ENCODE measurements at places on chromosomes 11 and 22.

DNA sequence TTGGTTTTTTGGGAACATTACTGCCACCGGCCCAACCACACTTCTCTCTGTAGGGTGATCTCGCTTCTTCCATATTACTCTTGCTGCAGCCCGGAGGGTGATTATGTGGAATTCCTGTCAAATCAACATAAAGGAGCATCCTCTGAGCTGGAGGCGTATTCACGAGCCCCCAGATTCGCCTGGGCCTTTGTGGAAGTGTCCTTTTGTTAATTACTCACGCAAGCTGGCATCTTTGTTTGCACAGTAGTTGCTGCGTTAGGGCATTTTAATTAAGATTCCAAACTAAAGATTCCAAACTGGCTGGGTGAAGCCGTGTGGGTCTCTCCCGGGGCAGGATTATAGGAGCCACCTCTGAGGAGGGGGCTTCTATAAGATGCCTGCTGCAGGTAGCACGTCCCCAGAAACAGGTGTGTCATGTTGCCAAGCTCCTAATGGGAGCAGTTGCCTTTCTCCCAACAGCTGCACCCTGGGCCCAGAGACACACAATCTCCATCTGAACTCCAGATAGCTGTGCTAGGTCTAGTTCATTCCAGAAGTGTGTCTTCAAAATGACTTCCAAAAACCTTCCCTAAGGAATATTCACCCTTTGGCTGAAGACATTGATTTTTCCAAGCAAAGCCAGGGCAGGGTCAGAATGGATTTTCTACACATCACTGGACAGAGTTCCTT is 40.9 kb downstream of the SHISAL1 start:
- no peak for DNase-seq

- DNase-seq, result no peak
These were observed 27.5 kb upstream of the OR9I1 start for GRCh38 chr11:58152781-58153180.

- DNase-seq, result no peak
These were observed at the start of gene CAVIN3 for GRCh38 chr11:6320411-6321155. CAVIN3 (minus strand) TSS chr11:6320501; CDS start chr11:6320476, 25 bp downstream.

GRCh38 chr11:28964811-28965210 is 856.6 kb downstream of the METTL15 start:
- no peak for DNase-seq

- DNase-seq, result no peak
These were observed 1.7 kb downstream of the TM7SF2 start for GRCh38 chr11:65113361-65113756.

- DNase-seq, result no peak
These were observed 45.4 kb downstream of the KCNC1 start for GRCh38 chr11:17779861-17780594.

DNA sequence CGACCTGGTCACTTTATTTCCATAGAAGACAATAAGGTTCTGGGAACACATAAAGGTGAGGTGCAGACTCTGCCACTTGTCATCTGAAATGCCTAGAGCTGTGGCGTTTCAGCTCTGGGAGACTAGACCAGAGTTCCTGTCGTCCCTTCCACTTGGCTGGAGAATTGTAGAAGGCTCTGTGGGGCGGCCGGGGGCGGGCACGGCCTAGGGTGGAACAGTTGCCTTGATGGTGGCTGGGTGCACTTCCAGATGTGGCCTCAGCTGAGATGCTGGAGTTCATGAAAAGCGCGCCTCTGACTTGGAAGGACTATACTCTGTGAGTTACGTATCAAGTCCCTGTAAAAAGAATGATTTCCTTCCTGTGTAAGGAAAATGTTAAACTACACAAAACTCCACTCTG is 16.8 kb downstream of the TRMU start:
- DNase-seq, result no peak

GRCh38 chr11:83612891-83613766 is 327.0 kb upstream of the CCDC90B start:
- no peak for DNase-seq

DNA sequence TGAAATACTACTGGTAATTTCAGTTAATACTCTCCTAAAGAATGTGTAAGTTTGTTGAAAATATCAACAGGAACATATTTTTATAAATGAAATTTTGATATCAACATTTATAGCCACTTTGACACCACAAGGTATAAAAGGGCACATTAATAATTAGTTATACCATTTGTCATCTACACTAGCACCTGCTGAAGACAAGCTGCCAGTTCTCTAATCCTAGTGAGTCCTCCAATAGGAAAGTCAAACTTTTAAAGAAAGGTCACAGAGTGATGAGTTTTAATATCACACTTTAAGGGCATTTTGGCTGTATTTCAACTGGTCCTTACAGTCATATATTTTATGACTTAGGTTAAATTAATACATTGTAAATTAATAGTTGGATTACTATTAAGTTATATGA is 52.3 kb downstream of the APOL5 start:
- DNase-seq, result no peak

- no peak for DNase-seq
These were observed 7.7 kb downstream of the ELF5 start for GRCh38 chr11:34505874-34506273.

DNA sequence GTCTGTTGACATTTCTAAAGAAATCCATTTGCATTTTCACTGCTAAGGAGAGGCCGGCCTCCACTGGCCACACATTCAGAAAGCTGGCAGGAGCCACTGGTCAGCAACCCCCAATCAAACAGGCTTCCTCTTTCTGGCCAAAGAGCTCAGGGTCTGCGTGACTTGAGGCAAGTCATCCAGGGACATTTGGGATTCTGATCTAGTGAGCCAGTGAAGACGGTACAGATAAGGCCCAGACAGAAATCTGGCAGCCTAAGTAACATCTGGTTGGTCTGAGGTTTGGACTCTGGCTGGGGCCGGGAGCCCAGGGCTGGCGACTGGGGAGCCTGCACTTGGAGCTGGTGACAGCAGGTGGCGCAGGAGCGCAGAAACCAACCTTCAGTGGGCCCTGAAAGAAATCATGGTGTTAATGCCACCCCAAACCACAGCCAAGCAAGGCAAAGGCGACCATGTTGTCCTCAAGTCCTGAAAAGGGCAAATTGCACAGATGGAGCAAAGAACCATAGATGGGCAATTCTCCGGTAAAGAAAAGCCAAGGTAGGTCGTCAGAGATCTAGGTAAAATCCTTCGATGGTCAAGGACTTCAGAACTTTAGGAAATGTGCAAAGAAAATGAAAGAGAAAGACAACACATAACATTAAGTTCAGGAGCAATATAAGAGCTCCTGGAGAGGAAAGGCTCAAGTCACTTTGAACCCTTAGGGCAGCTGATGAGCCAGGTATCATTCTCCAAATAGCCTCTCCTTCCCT is 99.4 kb upstream of the BLID start:
- DNase-seq, result no peak

DNA sequence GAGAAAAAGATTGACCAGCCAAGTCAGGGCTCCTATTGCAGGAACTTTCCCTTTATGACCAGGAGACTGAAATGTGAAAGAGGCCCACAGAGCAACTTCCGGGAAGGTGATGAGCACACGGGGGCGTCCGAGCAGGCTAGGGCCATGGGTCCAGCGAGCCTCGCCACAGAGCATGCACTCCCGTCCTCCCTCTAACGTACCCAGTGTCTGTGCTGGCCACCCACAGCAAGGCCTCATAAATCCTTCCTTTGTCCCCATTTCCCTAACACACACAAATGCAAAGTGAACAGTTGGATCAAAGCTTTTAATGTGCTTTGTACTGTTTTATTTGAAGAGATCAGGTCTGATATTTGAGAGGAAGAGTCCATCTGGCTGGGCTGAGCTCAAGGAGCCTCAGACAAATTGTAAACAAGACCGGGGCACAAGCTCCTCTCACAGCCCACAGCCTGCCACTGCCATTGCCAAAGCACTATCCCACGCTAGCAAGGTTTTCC is 44.3 kb downstream of the BLID start:
- no peak for DNase-seq

GRCh38 chr11:36376888-36377758 is 81.0 kb downstream of the PRR5L start:
- peak; percentile 33 for DNase-seq

GRCh38 chr11:45209891-45210699 is 63.7 kb downstream of the PRDM11 start:
- DNase-seq, result no peak

- no peak for DNase-seq
These were observed 18.8 kb downstream of the GRAMD1B start for GRCh38 chr11:123448823-123449222.

GRCh38 chr22:47663615-47664605 is 901.5 kb downstream of the TBC1D22A start:
- no peak for DNase-seq

- DNase-seq, result no peak
These were observed 204.2 kb downstream of the AASDHPPT start for GRCh38 chr11:106281455-106282173.

DNA sequence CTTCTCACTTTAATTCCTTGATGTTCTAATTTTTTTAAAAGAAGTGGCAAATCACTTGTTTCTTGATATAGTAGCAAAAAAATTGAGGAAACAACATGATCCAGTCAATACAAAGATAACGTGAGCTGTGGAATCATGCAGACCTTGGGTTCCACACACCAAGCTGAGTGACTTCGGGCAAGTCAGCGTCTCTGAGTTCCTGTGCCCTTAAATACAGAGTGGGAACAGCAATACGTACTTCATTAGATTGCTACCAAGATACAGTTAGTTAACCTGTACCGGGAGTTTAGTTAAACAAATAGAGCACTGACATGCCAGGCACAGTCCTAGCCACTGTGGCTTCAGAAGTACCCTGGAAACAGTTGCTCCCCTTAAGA is 58.5 kb downstream of the PPP2R1B start:
- DNase-seq, result no peak

DNA sequence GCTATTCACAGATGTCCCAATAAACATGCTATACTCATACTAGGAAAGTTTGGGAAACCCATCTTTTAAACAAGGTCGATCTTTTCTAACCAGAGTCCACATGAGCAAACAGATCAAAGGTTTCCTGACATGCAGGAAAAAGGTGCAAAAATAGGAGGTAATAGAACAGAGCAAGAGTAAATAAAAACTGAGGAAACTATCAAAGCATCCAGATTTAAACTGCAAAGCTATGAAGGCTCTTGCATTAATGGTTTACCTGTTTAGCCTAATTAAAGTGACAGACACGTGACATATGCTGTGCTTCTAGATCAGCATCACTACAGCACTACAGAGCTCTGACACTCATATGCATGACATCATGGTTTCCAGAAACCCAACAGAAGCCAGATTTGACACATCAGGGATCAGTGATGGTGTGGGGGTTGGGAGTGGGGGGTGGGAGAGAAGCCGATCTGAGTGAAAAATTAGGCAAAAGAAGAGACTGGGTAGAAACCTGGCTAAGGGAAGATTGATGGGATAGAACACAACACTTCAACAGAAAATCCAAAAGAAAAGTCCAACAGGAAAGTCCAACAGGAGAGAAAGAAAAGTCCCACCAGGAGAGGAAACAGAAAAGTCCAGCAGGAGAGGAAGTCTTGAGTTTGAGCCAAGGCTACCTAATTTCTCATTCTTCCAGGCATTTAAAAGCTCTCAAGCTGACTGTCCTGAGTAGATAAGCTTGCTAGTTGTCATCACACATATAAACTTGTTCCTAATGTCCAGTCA is 262.3 kb downstream of the SOX6 start:
- DNase-seq, result no peak

GRCh38 chr22:20304646-20305045 is 15.2 kb downstream of the DGCR6L start:
- DNase-seq, result no peak

- DNase-seq, result no peak
These were observed 32.9 kb upstream of the HORMAD2 start for GRCh38 chr22:30047364-30047738.

GRCh38 chr11:107669191-107669740 is 42.6 kb downstream of the SLN start:
- no peak for DNase-seq

GRCh38 chr22:20887375-20887774 is 28.6 kb downstream of the SNAP29 start:
- no peak for DNase-seq

DNA sequence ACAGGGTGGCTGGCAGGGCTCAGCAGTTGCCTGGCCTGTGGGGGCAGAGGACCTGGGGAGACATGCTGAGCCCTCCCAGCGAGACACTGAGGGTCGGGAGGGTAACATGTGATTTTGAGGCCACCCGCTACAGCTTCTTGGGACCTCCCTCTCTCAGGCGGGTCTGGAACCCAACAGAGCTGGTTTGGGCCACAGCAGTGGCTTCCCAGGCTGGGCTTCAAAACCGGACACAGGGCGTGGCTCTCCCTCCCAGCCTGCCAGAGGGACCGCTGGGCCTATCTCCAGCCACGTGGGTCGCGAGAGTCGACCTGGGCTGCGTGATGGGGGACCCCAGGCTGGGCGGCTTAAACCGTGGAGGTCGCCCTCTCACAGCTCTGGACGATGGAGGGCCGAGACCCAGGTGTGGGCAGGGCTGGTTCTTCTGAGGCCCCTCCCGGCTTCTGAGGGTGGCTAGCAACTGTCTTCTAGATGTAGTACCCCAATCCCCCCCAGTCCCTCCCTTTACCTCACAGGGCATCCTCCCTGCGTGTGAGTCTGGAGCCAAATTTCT is 91.7 kb downstream of the KCNQ1 start:
- DNase-seq, result no peak

DNA sequence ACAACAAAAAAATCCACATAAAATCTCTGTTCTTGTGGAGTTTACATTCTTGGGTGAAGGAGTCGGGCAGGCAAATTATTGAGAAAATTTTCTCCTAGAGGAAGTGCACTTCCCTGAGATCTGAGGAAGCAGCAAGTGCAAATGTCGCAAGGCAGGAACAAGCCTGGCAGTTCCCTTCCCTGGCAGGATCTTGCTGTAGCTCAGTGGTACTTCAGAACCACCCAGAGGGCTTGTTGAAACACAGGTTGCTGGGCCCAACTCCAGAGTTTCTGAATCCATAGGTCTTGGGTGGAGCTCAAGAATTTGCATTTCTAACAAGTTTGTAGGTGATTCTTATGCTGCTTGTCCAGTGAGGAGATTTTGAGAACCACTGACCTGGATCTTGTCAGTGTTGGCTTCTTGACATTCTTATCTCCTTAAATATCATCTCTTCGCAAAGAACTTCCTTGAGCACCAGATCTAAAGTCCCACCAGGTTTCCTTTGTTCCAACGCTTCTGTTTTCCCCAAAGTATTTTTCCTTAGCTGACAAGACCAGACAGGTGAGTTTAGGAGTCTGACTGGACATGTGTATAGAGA is 9.6 kb downstream of the QSER1 start:
- no peak for DNase-seq

GRCh38 chr11:116282481-116282880 is 490.3 kb downstream of the BUD13 start:
- DNase-seq, result no peak

Measured in activated T-helper 1 cell treated with Interleukin-2 at 50 U/mL for 16 hours (primary cell).